ENCODE measurements at places on chromosomes 3 and 15.

GRCh38 chr3:123683505-123684154 lies 98.8 kb upstream of the HACD2 start:
- no peak for DNase-seq

- no peak for DNase-seq
These were observed 171.1 kb upstream of the STT3B start for GRCh38 chr3:31361371-31362273.

GRCh38 chr3:98573181-98573728 lies 20.2 kb downstream of the CPOX start:
- no peak for DNase-seq

GRCh38 chr3:99186016-99186415 lies 284.5 kb upstream of the DCBLD2 start:
- DNase-seq = no peak

DNA sequence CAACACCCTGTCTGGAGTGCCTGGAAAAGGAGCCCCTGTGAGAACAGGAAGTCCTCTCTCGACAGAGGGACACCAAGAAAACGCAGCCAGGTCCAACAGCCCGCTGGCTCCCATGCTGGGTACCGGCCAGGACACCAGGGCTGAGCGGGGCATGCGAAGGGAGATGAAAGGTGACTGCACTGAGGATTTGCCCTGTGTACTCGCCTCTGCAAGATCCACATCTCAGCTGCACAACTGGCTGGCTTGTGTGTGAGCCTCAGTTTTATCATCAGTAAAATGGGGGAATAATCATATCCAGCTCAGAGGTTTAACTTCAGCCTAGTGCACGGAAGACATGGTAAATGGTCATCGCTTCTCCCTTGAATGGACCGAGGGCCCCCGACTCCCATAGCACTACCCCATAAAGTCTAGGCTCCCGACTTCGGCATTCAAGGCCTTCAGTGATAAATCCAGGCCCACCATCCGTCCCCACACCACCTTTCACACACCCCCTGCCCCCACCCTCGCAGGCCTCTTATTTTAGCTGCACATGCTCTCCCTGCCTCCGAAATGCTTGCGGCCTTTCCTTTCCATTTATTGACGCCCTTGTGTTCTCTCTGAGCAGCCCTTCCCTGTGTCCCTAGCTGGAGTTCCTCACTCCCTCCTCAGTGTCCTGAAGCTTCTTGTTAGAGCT lies 15.8 kb downstream of the ISG20 start:
- no peak for DNase-seq

- no peak for DNase-seq
These were observed 76.8 kb downstream of the TIGIT start for GRCh38 chr3:114370537-114371174.

DNA sequence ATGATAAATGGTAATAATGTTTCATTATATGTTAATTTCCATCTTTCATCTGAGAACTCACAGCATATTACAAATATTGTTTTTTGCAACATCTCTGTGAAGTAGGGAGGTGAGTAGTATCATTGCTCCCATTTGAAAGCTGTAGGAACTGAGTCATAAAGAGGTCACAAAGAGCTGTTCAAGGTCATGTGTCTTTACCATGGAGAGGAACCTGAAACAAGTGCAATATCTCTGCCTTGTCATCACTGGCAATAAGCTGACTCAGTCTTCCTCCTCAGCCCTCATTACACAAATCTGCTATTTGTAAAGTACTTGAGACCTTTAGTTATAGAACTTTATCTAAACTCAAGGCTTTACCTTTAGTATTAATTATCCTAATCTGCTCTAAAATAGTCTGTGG lies 4.4 kb upstream of the ATP13A4 start:
- DNase-seq = no peak

DNA sequence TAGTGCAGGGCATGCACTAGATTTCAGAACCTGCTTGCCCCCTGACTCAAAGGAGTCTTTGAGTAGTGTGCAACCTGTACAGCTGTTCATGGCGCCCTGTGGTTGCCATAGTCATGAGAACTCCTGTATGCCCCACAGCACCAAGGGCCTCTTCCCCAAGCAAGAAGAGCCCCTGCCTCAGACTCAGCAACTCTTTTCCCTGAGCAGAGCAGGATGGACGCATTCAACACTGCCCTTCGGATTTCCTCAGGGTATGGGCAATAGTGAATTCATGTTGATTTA lies 89.7 kb upstream of the KLF13 start:
- DNase-seq = no peak

- no peak for DNase-seq
These were observed 80.4 kb upstream of the LRIG1 start for GRCh38 chr3:66581256-66581655.

GRCh38 chr15:59993950-59994401 lies 10.1 kb upstream of the FOXB1 start:
- no peak for DNase-seq
